ENCODE measurements at places on chromosomes 7 and 10.

GRCh38 chr7:20778063-20778721 is 8.5 kb downstream of the SP8 start:
- peak; percentile 14 for DNase-seq

DNA sequence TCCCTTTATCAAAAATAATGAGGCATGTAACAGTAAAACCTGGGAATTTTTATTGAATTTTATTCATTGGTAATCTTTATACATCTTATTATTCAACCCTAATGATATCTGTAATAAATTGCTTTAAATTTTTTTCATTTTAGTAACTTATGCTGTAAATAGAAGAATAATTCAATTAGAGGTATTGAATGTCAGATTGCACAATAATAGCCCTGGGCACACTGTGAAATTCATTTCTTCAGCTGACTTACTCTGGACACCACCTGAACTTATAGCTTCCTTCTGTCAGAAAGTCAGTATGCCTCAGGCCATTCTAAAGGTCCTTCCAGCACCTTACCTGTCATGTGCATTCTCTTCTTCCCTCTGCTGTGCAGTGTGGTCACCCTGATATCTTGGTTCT is 59.2 kb downstream of the ADAM22 start:
- DNase-seq = no peak

GRCh38 chr7:130095812-130096211 is 25.5 kb downstream of the KLHDC10 start:
- no peak for DNase-seq

DNA sequence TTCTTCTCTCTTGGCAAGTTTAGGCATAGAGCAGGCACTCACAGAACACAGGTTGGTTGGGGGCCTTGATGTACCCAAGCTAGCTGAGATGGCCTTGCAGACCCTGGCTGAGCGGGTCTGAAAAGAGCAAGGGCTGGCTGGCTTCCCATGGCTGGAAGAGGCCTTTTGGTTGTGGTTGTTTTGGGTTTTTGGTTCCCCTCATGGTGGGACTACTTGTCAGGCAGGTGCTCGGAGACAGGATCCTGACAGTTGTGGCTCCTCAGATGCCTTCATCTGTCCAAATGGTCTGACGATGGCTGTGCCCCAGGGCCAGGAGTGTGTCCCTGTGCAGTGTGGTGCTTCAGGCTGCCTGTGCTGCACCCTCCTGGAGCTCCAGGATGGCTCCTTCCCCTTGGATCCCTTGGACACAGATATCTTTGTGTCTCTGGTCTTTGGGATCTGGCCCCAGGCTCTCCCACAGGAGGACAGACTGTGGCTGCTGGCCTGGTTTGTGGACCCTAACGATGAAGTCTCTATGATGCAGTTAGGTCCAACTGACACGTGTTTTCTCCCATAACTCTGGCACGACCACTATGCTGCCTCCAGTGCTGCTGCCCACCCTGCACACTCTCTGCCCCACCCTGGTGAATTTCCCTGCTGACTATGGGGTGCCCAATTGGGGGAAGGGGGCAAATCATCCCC is 321.5 kb upstream of the ZNF32 start:
- DNase-seq = no peak

- DNase-seq = no peak
These were observed 23.8 kb upstream of the WDR11 start for GRCh38 chr10:120827251-120827875.

GRCh38 chr7:101819183-101819582 is 1.8 kb downstream of the CUX1 start:
- DNase-seq = no peak

GRCh38 chr7:47024991-47025390 is 556.9 kb downstream of the TNS3 start:
- no peak for DNase-seq

- no peak for DNase-seq
These were observed 69.8 kb upstream of the CALN1 start for GRCh38 chr7:72481934-72482333.

GRCh38 chr10:108877095-108877561 is 1046.2 kb downstream of the XPNPEP1 start:
- no peak for DNase-seq

- DNase-seq = no peak
These were observed 18.5 kb upstream of the NODAL start for GRCh38 chr10:70459774-70460490.

DNA sequence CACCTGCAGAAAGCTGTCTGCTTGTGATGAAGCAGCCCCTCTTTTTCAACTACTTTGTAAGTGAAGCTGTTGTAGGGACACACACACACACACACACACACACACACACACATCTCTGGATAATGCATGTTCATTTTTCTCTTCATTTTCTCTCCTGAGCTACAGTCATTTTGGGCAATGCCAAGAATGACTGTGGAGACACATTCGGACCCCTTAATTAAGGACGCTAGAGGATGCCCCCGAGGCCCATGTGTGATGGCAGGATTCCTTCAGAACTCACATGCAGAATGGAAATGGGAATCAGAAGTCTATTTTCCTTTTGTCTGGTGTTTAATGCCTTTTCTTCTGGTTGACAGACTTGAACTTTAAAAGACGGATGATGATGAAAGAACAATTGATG is 56.6 kb downstream of the CLRN3 start:
- DNase-seq = no peak

GRCh38 chr10:117471344-117471874 is 71.1 kb upstream of the EMX2 start:
- no peak for DNase-seq

DNA sequence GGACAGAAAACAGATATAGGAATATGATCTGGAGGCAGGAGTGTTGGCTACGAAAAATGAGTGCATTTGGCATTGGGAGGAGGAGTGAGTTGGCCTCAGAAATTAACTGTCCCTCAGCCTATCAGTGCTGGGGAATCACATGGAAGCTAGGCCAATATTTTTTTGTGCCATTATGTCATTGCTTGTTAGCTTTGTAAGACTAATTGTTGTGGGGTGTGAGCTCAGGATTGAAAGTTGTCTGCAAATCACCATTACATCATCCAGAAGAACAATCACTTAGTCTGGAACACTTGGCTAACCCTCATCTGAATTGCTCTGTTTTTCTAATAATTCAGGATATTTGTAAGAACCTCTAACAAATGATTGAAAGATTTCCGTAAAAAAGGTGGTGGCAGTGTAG is 45.2 kb upstream of the SEMA3D start:
- no peak for DNase-seq

GRCh38 chr7:70092314-70093204 is 494.3 kb downstream of the AUTS2 start:
- DNase-seq = no peak

GRCh38 chr7:87564296-87564963 is 36.3 kb downstream of the ABCB1 start:
- peak; percentile 1 for DNase-seq

DNA sequence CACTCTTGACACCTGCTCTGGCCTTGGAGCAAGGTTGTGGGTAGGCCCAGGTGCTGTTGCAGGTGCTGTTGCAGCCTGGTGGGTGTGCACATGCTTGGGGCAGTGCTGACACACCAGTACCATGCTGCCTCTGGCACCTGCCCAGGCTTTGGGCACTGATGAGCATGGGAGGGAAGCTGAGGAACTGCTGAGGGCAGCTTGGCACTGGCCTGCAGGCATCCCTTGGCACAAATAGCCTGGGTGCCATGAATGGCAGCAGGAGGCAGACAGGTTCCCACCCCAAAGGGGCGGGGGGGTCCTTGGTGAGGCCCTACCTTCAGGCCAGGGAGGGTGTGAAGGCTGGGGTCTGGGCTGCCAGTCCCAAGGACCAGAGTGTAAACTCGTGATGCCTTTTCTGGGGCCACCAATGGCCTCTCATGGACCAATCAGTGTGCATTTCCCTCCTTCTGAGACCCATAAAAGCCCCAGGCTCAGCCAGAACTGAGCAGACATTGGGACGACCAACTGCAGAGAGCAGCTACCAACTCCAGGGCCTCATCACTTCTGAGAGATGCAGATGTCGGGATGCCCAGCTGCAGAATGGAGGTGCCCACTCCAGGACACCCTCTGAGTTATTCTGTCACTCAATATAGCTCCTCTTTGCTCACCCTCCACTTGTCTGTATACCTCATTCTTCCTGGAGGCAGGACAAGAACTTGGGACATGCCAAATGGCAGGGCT is 547.4 kb downstream of the ZWINT start:
- DNase-seq = no peak

- no peak for DNase-seq
These were observed 204.4 kb downstream of the DIP2C start for GRCh38 chr10:484925-485661.

DNA sequence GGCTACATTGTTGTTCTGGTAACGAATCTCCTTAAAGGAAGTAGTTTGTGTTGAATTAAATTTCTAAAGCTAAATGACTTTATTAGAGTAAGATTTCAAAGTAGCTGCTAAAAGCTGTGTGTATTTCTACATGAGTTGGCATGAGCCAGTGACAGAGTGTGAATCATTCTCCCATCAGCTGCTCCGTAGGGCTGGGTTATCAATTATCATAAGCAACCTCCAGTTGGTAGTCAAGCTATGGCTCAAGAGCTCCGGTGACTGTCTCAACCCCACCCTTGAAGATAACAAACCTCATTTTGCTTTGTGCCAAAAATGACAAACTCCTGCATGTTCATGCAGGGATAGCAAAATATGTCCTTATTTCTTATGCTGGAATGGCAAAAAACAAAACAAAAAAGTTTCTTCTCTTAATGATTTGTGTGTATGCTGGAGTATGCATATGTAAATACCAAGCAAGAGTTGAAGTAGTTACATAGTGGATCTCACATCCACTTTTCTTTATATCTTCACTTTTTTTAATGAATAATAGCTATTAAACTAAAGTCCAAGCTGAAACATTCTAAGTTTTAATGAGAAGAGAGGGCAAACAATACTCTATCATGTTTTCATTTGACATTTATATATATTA is 249.4 kb downstream of the CACNA2D1 start:
- no peak for DNase-seq

DNA sequence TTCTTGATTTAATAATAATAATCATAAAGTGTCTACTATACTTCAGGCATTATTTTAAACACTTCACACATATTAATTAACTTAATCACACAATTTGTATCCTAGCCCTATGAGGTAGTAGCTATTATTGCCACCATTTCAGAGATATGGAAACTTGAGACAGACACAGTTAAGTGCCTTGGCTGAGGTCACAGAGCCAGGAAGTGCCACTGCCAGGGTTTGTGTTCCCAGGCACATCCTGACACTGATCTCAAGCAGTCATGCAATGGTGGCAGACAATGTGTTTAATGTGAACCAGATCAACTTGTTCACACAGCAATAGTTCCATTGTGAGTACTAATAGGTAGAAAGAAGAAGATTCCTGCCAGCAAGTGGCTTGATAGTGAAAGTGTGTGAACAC is 666.0 kb downstream of the SUGCT start:
- no peak for DNase-seq

- DNase-seq = no peak
These were observed 13.2 kb downstream of the ARHGAP19 start for GRCh38 chr10:97279121-97279815.

- DNase-seq = no peak
These were observed 58.3 kb upstream of the EGFR start for GRCh38 chr7:54960517-54960916.

DNA sequence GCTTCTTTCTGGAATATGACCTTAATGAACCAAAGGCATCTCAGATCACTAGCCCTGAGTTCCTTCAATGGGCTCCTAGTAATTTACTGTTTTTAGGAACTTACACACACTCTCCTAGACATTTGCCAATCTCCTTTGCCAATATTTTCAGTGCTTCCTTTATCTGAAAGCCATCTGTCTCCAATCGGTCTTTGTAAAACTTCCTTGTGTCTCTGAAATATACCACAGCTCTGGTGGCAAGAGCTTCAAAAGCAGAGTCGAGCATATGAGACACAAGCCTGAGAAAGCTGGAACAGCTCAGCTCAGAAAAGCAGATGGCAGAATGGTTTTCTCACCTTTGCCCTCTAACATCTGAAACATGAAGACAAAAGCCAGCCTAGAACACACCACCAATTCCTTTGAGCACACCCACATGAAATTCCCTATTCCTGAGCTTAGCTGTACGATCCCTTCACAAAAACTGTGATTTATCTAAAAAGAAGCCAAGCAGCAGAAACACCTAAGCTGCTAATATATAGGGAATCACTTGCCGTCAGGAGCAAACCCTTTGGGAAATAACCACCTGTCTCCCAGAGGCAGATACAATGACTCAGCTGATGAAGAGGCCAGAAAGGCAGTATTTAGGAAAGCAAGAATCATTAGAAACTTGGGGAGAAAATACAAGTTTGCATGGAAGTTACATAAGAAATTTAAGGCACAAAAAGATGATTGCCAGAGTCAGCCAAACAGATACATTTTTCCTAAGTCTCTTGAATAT is 70.2 kb upstream of the ANK3 start:
- DNase-seq = no peak

DNA sequence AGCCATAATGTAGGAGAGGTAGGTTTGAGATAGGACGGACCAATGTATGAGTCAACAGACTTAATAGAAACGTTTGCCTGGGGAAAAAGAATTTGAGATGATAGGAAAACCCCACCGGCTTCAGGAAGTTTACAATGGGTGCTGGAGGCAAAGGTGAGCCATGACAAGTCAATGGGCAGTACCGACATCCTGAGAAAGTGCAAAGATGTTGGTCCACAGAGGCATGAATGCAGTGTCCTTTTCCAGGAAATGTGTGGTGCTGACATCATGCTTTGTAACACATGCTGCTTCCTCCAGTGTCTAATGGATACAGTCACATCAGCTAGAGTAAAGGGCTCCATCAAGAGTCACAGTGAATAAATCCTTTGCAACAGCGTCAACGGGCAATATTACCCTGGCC is 533.6 kb downstream of the INHBA start:
- no peak for DNase-seq

- no peak for DNase-seq
These were observed 88.3 kb downstream of the ZNF365 start for GRCh38 chr10:62462461-62462860.

DNA sequence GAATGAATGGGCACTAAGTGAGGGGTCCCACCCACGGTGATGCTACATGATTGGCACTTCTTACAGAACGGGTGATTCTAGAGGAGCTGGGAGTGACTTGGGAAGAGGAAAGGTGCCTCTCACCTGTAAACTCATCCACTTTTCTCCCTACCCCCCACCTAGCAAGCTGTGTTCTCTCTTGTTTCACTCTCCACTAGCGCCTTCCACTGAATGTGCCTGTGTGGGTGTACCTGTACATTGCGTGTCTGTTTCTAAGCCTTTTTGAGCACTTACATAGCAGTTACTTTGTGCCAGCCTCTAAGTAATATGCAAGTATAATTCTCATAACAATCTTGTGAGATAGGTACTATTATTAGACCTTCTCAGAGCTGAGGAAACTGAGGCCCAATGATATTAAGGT is 133.7 kb upstream of the AGK start:
- no peak for DNase-seq

GRCh38 chr7:29627631-29628030 is 64.0 kb downstream of the PRR15 start:
- DNase-seq = no peak

GRCh38 chr7:41693150-41693997 is 9.5 kb downstream of the INHBA start:
- DNase-seq = no peak

DNA sequence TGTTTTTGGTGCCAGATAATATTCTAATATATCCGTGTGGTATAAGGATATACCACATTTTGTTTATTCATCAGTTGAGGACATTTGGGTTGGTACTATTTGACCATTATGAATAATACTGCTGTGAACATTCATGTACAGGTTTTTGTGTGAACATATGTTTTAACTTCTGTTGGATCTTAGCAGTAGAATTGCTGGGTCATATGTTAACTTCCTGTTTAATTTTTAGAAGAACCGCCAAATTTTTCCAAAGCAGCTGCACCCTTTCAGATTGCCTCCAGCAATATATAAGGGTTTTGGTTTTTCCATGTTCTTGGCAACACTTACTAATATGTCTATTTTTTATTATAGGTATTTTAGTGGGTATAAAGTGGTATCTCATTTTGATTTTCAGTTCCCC is 22.8 kb downstream of the VPS26A start:
- no peak for DNase-seq

Data from GM12892 (cell line).